Activated T-cell treated with anti-CD3 and anti-CD28 coated beads, Interleukin-2, amount 50 U/mL, for 4 hours (primary cell): ENCODE measurements at places on chromosomes 1 and 21. TPM values are rescaled to one million over a fixed set of nuclear protein-coding genes. Genes with fewer than 3 reads are reported as not detected.

The CHD1L gene
- 55.1 TPM for total RNA-seq

The COL9A2 gene
- total RNA-seq: 0.96 TPM

The FAM20B gene
- total RNA-seq: 35.1 TPM

DNA sequence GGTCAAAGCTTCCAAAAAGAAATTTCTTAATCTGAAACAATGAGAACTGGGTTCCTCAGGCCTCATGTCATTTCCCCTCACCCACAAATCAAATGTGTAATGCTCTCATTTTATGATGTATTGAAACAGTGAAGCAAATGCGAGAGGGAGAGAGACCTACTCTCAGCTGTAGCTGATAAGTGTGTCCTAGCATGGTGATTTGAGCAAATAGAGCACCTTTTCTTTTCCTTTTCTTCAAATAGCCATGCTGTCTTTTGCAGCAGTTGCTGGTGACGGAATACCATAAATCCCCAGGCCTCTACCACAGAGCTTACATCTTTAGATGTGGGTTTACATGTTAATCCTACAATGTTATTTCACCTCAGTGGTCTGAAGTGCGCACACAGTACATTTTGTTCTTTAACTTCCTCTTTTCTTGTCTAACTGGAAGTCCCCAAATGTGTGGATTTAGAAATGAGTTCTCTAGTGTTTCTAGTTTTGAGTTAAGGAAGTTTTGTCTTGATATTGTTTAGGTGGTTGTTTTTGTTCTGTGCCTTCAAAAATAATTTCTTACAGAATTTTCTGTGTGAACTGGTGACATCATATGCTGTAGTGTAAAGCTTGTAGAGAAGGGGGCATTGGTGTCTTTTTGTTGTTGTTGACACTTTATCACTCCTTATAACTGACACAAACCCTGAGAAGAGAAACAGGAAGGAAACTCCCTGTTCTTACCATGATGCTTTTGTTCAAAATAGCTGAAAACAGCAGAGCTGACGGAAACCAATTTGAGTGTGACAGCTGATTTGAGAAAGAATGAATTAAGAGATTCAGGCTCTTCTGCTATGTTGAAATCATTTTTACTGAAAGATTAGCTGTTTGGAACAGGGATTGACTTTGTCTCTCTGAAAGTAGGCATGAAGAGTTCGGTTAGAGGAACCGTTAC is 12.2 kb downstream of the SMAP2 start:
- peak; percentile 39 for DNase-seq

DNA sequence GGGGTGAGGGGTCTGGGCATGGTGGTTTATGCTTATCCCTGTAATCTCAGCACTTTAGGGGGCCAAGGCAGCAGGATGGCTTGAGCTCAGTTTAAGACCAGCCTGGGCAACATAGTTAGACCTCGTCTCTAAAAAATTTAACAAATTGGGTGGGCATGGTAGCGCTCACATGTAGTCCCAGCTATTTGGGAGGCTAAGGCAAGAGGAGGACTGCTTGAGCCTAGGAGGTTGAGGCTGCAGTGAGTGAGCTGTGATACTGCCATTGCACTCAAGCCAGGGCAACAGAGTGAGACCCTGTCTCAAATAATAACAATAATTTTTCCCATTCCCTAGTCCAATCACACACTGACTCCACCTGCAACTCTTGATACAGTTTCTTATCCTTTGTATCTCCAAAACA is 6.3 kb downstream of the WASF2 start:
- DNase-seq: no peak

GRCh38 chr21:44428281-44428960 is 26.9 kb upstream of the LRRC3 start:
- no peak for DNase-seq
